ENCODE measurements at places on chromosomes 5 and 9. TPM values are rescaled to one million over a fixed set of nuclear protein-coding genes. Genes with fewer than 3 reads are reported as not detected.
A peak's percentile ranks its signal among the peaks of the same experiment; 100 is the strongest.

DNA sequence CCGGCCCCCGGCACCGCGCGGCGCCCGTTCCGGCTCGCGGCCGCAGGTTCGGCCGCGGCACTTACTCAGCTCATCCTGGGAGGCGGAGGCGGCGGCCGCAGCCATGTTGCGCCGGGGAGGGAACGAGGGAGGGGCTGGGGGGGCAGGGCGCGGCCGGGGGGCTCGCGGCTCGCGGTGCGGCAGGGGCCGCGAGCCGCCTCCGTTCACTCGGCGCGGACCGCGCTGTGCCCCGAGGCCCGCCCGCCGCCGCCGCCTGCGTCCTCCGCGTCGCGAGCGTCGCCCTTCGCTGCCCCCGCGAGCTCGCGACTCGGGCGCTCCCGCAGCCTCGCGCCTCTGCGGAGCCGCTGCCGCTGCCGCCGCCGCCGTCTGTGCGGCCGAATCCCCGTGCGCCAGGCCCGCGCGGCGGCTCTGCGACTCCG, 735 bp downstream of the ECPAS start:
- DNase-seq: peak; percentile 57

GRCh38 chr9:23733495-23734078, 92.5 kb downstream of the ELAVL2 start:
- DNase-seq: no peak

GRCh38 chr5:36685631-36686288, 79.4 kb downstream of the SLC1A3 start:
- no peak for DNase-seq

DNA sequence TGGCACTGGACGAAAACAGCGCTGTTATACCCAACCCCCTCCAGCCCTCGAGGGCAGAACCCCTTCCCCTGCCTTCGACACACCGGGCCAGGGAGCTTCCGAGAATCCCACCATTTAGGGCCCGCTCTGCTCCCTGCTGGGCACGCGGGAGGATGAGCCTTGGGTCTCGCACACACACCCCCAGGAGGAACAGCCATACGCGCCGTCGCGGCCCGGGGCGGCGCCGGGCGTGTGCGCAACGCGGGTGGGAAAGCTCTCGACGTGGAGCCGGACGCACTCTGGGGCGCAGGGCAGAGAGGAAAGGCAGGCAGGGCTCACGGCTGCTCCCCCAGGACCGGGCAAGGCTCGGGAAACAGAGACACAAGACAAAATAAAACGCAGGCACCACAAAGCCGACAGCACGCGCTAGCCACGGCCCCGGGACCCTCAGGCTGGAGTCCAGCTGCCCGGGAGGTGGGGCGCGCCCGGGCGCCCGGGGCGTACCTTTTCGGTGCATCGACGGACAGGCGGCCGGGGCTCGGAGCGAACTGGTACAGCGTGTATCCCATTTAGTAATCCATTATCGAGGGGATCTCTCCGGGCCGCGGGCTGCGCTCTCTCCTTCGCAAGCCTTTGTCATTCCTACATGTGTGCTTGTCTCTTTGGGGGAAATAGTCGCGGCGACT, 789 bp downstream of the SEMA6A start:
- DNase-seq: no peak

- DNase-seq: no peak
Measured at GRCh38 chr5:140311011-140311467, 8.1 kb upstream of the PFDN1 start.

DNA sequence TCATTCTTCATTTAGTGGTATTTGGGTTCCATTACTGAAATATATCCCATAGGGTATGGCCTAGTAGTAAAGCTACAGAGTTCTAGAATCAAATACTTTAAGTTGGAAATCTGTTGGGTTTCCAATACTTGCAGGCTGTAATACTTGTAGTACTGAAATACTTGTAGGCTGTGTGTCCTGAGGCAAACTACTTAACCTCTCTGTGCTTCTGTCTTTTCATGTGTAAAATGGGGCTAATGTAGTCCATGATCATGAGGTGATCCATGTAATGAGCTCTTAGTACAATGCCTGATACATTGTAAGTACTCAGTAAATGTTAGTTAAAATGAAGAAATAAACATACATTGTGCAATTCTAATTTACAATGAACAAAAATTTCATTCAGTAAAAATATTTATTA, 368.9 kb downstream of the CSNK1G3 start:
- no peak for DNase-seq

- no peak for DNase-seq
Measured at GRCh38 chr9:68998812-68999211, 15.1 kb downstream of the PRKACG start.

- DNase-seq: no peak
Measured at GRCh38 chr9:111994831-111995458, 98.3 kb downstream of the UGCG start.

GRCh38 chr5:105917189-105917588, 1753.5 kb downstream of the EFNA5 start:
- no peak for DNase-seq

- DNase-seq: no peak
Measured at GRCh38 chr9:69130456-69131441, 43.3 kb upstream of the TJP2 start.

GRCh38 chr5:14922456-14922855, 50.9 kb upstream of the ANKH start:
- no peak for DNase-seq

DNA sequence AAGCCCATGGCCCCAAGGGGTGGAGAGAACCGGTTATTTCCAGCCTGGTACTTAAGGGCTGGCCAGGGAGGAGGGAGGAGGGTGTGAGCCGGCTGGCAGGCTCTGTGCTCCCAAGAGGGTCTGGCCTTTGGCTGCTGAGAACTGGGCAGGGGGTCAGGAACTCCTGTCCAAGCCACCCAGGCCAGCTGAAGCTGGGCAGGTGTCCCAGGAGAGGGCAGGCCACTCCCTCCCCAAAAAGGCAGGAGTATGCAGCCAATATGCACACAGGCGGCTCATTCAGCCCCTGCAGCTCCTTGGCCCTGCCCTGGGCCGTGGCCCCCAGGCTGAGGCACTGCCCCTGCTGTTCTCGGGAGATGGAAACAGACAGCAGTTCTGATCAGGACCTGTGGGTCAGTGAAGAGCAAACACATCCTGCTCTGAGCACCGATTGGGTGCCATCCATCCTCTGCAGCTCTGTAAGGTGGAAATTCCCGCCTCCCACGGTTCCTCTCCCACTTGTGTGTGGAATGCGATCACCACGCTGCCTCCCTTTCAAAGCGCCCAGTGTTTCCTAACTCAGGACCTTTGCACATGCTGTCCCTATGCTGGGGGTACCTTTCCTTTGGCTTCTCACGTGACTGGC, 17.1 kb upstream of the KIF12 start:
- DNase-seq: no peak

- DNase-seq: no peak
Measured at GRCh38 chr5:124743602-124744169, 2.8 kb downstream of the ZNF608 start.

- peak; percentile 29 for DNase-seq
Measured at GRCh38 chr9:35158501-35159280, 3.1 kb upstream of the UNC13B start.

- no peak for DNase-seq
Measured at GRCh38 chr5:23332650-23333251, 174.7 kb upstream of the PRDM9 start.

GRCh38 chr9:32550150-32550561, 2.0 kb upstream of the SMIM27 start:
- no peak for DNase-seq

- no peak for DNase-seq
Measured at GRCh38 chr9:34498553-34498952, 24.2 kb downstream of the ENHO start.

DNA sequence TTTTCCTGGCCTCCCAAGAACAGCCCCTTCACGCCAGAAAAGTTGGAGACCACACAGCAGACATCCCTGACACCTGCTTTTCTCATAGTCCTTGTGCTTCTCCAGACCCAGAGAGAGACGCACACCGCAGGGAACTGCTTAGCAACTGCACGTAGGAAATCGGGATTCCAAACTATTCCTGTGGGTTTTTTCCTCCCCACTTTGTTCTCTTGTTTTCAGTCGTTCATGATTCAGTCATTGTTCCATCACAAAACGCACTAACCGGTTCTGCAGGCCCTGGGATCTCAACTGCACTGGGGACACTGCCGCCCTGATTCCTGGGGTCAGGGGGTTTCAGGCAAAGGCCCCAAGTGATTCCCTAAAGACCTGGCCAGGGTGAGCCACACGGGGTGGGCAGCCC, 588.0 kb upstream of the KLF4 start:
- DNase-seq: no peak

DNA sequence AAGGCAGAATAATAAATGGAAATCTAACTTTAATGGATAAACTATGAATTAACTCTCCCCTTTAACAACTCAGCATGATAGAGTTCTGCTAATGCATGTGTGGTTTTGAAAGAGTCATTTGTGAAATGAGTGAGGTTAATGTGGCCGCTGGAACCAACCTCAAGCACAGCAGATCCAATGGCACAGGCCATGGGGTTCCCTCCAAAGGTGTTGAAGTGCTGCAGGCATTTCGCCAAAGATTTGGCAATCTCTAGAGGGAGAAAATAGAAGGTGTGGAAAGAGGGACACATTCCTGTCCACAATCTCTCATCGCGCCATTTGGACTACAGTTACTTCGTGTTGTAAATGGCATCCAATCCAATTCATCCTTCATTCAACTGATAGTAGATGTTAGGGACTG, 35.0 kb downstream of the AGXT2 start:
- DNase-seq: no peak

- DNase-seq: no peak
Measured at GRCh38 chr5:141771031-141771430, 89.0 kb upstream of the ARAP3 start.

DNA sequence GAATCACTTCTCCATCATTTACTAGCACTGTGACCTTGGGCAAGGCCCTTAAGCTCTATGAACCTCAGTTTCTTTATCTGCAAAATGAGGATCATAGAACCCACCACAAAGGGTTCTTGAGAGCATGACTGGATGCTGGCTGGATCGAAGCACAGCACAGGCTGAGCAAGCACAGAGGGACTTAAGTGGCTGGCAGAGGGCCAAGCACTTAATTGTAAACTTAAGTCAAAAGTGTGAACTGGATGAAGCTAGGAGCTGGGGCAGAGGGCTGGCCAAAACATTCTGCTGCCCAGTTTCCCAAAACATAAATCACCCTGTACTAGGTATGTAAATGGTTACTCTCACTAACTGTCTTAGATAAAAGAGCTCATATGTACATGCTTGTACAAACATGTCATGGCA, 112.3 kb upstream of the WWC1 start:
- DNase-seq: no peak

DNA sequence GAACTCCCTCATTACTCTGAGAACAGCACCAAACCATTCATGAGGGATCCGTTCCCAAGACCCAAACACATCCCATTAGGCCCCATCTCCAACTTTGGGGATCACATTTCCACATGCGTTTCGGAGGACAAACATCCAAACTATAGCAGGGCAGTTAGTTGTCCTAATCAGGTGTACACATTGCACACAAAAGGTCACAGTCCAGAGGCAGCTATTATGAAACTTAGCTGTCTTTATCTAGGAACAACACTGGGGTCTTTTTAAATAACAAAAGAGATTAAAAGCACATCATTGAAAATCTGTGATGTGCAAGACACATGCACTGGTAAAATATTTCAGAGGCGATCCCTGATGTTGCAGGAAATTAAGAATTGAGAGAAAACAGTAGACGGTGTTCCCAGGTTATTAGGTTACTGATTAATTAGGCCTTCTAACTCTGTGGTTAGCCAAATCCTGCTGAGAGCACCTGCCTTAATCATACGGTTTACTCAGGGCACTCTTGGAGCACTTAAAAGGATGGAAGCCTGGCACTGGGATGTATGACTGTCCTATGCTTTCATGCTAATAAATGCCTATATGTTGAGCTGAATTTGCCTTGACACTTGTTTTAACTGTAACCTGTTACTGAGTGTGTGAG, 1574.5 kb upstream of the WWC1 start:
- no peak for DNase-seq

- DNase-seq: no peak
Measured at GRCh38 chr5:69364414-69364813, 4.9 kb downstream of the AK6 start.

DNA sequence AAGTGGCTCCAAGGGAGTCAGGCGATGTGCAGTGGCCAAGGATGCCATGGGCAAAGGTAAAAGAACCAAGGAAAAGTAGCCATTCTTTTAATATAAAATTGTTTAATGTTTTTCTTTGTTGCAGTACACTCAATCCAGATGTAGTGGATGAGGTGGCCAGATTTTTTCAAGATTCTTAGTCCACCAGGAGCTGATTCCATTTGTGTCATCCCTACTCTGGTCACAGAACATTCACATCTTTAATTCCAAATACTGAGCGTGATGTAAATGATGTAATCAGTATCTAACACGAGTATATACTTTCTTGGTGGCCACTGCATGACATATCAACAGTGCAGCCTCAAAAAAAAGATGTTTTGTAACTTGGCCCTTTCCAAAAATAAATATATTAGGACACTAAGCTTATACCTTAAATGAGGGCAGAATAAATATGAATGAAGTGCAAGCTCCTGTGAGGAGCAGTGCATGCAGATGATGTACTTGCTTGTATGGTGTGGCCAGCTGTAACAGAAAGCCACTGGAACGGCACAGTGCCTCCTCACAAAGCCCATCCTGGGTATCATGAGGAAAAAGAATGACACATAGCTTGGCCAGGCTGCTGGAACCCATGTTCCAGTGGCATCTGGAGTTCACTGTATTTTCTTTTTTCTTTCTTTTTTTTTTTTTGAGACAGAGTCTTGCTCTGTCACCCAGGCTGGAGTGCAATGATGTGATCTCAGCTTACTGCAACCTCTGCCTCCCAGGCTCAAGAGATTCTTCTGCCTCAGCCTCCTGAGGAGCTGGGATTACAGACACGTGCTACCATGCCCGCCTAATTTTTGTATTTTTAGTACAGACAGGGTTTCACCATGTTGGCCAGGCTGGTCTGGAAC, 6.5 kb upstream of the SPATA24 start:
- DNase-seq: no peak

DNA sequence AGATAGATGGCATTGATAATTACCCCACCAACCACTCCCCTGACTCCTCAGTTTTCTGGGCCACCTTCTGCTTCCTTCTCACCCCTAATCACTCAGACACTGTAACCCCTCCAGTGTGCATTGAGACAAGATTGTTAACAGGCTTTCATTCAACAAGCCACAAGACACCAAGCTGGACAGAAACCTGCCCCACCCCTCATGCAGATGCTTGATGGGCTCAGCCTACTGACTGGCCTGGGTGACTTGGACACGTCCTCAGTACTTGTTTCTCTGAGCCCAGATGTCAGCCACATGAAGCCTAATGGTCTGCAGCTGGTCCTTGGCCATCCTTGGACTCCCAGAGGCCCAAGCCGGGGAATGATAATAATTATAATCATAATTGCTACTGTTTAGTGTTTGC, 71.4 kb upstream of the SMIM23 start:
- no peak for DNase-seq

GRCh38 chr9:97889941-97890887, 32.1 kb downstream of the TRMO start:
- peak; percentile 76 for DNase-seq

- DNase-seq: no peak
Measured at GRCh38 chr9:131160416-131161112, 35.2 kb downstream of the NUP214 start.

GRCh38 chr5:64925123-64925522, 156.4 kb downstream of the CWC27 start:
- no peak for DNase-seq

- peak; percentile 77 for DNase-seq
Measured at GRCh38 chr5:151115272-151115905, 34.6 kb upstream of the TNIP1 start.

Gene REEP2
- 1.1 TPM for total RNA-seq

Gene FST
- not detected for total RNA-seq

Gene CEMIP2
- 46.5 TPM for total RNA-seq

Gene CA9
- 1.3 TPM for total RNA-seq

Gene TPM2
- total RNA-seq: 12.0 TPM

Gene CARD9
- total RNA-seq: 1.4 TPM

Gene PCDHB13
- total RNA-seq: not detected

Gene BTNL9
- total RNA-seq: not detected

Gene TNFSF8
- total RNA-seq: 52.6 TPM

Gene GADD45G
- total RNA-seq: 7.4 TPM
